ENCODE measurements at places on chromosomes 5 and 9. TPM values are rescaled to one million over a fixed set of nuclear protein-coding genes. Genes with fewer than 3 reads are reported as not detected.

The PTGDS gene
- 5.1 TPM for total RNA-seq

The TAS2R1 gene
- total RNA-seq = not detected

The STC2 gene
- total RNA-seq = not detected

The CNTNAP3 gene
- total RNA-seq = not detected

The LTC4S gene
- total RNA-seq = 8.1 TPM

DNA sequence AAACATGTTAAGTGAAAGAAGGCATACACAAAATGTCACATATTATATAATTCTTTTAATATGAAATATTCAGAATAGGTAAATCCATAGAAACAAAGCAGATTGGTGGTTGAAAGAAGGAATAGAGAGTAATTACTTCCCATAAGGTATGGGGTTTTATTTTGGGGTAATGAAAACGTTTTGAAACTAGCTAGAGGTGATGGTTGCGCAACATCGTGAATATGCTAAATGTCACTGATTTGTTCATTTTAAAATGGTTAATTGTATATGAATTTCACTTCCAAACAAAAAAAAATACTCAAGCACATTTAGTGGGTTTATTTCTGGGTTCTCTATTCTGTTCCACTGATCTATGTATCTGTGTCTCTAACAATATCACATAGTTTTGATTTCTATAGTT lies 12.0 kb upstream of the FSTL4 start:
- H3K4me3 ChIP-seq = no peak overlapping the region
- H3K27me3 ChIP-seq = no peaks in the 10 kb centered on the region
- no peak overlapping the region for H3K27ac ChIP-seq
- no peak for DNase-seq

- DNase-seq = no peak
- H3K27ac ChIP-seq = no peak overlapping the region
- no peaks in the 10 kb centered on the region for H3K4me1 ChIP-seq
- H3K27me3 ChIP-seq = no peaks in the 10 kb centered on the region
These were observed 171.2 kb upstream of the KIF2A start for GRCh38 chr5:62134811-62135210.

DNA sequence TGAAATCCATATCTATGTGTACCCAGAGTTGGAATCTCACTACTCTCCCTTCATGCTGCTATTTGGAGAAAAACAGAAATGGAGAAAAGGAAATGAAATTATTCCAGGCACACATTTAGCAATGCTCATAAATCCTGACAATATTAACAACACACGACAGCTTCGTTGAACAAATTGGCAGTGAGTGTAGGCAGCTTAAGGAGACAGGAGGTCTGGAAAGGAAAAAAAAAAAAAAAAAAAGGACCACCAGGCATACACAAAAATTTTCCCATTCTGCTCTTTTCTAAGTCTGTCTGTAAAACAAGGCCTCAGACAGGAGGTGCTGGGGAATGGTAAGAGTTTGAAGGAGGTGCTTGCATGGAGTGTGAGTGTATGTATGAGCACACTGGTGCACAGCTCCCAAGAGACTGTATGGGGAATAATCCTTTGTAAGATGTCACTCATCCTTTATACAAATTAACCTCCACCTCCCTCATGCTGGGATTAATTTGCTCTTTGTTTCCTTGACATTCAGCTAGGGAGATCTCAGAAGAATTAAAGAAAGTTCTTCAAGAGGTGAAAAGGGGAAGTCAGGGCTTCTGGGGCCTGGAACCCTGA lies 78.9 kb downstream of the ASTN2 start:
- H3K27me3 ChIP-seq = no peaks in the 10 kb centered on the region
- H3K4me1 ChIP-seq = no peaks in the 10 kb centered on the region
- no peak overlapping the region for H3K27ac ChIP-seq
- no peak overlapping the region for H3K4me3 ChIP-seq
- DNase-seq = no peak

DNA sequence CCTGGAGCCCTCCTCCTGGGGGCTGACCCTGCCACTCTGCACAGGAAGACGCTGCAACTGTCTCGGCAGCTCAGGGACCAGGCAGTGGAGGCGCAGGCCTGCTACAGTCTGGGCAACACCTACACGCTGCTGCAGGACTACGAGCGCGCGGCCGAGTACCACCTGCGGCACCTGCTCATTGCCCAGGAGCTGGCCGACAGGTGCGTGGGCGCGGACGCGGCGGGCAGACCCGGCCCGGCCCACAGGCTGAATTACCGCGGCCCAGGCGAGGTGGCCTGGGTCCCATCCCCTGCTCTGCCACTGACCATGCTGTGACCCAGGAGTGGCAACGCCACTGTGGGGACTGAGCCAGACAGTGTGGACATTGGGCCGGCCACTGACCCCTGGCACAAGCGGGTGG lies 11.2 kb downstream of the GPSM1 start:
- H3K36me3 ChIP-seq = no peaks in the 10 kb centered on the region
- H3K4me1 ChIP-seq = no peaks in the 10 kb centered on the region
- DNase-seq = no peak
- H3K4me3 ChIP-seq = no peak overlapping the region
- no peaks in the 10 kb centered on the region for H3K27me3 ChIP-seq

GRCh38 chr9:72596451-72597180 lies 75.2 kb downstream of the TMC1 start:
- peaks cover 7% of the 10 kb centered on the region for H3K4me1 ChIP-seq
- no peaks in the 10 kb centered on the region for H3K27me3 ChIP-seq
- no peak overlapping the region for H3K4me3 ChIP-seq
- H3K36me3 ChIP-seq = no peaks in the 10 kb centered on the region

- H3K36me3 ChIP-seq = no peaks in the 10 kb centered on the region
- H3K4me3 ChIP-seq = no peak overlapping the region
- no peak overlapping the region for H3K27ac ChIP-seq
- H3K27me3 ChIP-seq = peaks cover 4% of the 10 kb centered on the region
- no peak for DNase-seq
These were observed 6.6 kb downstream of the SAXO1 start for GRCh38 chr9:19026375-19026774.

DNA sequence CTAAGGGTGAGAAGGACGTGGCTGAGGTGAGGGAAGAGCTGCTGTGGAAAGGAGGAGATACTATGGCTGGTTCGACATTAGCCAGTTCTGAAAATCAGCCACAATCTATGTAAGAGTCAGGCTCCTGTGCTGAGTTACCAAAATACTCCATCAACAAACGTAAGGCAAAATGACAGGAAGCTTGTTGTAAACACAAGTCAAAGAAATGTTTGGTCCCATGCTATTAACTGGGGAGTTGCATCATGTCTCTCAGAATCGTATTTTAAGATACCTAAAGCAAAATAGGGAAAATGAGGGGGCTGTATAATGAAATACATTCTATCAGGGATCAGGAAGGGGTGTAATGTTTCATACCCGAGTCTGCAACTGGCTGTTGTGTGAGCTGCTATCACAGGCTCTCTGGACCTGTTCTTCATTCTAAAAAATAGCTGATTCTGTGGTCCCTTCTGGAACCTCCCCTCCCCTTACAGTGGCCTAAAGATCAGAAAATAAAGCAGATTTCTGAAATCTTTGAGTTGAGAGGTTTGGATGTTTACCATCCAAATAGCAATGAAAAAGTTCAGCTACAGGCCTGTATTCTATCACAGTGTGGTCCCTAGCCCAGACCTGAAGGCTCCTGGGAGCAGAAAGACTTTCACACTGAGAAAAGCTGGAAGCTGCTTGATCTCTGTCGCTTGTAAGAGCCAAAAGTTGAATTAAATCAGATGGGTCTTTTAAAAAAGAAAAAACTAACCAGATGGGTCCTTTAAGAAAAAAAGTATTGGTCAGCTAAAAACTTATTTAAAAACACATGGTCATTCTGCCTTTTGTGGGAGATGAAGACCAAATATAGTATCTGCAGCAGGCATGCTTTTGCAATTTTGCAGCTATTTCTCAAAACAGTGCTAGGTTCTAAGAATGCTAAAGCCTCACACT lies 97.8 kb upstream of the SMC5 start:
- DNase-seq = no peak
- no peaks in the 10 kb centered on the region for H3K27me3 ChIP-seq
- H3K36me3 ChIP-seq = no peaks in the 10 kb centered on the region
- H3K4me1 ChIP-seq = no peaks in the 10 kb centered on the region

DNA sequence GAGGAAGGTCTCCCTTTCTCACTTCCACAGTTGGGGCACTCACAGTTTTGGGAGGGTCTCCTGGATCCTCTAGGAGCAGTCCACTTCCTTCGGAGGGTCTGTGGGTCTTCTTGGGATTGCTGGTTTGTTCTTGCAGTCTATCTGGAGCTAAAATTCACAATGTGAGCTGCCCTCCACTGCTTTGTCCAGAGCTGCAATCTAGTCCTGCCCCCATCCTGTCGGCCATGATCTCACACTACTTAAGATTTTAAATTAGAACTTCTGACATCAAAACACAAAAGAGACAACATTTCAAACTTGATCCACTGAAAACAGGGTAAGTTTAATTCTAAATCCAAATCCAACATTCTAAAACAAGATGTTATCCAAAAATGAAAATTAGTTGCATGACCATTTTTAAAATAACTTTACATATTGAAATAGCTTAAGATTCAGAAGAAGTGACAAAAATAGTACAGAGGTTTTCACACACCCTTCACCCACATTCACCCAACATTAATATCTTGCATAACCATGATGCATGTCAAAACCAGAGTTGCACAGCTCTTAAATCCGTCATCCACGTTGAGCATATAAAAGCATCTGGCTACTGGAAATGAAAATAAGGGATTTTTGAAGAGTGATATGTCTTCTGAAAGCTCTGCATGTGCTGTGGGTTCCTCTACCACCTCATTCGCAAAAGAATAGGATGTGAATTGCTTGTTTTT lies 113.7 kb upstream of the EPB41L4A start:
- no peak overlapping the region for H3K27ac ChIP-seq
- no peaks in the 10 kb centered on the region for H3K36me3 ChIP-seq

DNA sequence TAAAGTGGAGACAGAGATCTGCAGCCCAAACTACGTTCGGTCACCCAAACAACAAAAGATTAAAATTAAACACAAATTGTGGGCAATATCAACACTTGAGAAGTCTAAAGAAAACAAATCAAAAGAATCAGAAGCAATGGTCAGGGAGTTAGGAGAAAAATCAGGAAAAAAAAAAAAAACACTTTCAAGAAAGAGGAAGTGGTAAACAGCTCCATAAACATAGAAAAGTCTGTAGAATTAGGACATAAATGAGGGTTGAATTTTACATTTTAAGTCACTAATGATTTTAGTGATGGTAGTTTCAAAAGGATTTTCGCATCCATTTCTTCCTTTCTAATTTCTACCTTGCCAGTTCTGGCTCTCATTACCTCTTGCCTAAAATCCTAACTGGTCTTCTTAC lies 10.1 kb downstream of the RNF145 start:
- H3K4me3 ChIP-seq = no peak overlapping the region
- H3K36me3 ChIP-seq = peaks cover 22% of the 10 kb centered on the region
- no peak for DNase-seq

GRCh38 chr9:13186091-13186490 lies 93.4 kb downstream of the MPDZ start:
- H3K4me3 ChIP-seq = no peak overlapping the region
- no peaks in the 10 kb centered on the region for H3K27me3 ChIP-seq
- no peak for DNase-seq
- H3K4me1 ChIP-seq = no peaks in the 10 kb centered on the region

DNA sequence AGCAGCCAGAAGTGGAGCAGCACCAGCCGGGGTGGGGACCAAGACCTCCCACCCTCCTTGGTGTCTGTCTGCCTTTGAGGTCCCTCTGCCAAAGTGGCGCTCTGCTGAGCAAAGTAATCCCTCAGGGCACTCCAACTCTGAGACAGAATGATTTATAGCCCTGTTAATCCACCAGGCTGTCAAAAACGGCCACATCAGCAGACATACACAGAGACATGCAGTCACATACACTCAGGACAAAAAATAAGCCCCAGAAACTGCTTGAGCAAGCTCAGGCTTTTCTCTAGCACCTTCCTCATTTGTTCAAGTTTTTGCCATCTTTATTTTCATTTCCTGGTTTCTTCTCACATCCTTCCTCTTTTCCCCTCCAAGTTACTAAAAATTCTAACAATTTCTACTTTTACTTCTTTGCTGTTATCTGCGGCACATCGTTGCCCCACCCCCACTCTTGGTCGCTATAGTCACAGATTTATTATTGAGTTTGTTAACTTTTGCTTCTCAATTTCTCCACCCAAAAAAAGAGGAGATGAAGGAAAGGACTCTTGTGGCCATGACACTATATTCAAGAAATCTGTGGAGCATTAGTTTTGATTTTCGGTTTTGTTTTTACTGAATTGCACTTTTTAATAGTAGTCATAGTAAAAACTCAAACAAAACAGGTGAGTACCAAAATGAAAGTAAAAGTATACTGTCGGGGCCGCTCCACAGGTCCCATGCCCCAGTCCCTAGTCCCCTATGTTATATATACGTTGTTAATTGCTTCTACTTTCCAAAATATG lies 17.4 kb upstream of the ADRB2 start:
- H3K36me3 ChIP-seq = no peaks in the 10 kb centered on the region
- H3K4me3 ChIP-seq = peak overlapping the region; percentile 80
- DNase-seq = peak; percentile 50
- H3K27me3 ChIP-seq = no peaks in the 10 kb centered on the region

DNA sequence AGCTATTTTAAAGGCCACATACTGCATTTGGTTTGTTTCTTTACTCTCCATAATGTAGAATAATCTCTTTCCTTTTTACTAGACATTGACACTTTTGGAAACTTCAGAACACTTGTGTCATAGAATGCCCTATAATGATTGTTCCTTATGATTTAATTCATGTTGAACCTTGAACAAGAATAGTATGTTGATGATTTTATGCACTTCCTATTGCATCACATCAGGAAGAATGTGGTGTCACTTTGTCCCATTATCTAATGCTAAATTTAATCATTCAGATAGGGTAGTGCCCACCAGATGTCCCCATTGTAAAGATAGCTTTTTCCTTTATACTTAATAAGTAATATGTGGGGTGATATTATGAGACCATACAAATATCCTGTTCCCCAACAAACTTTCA lies 19.4 kb upstream of the DEPDC1B start:
- H3K27ac ChIP-seq = no peak overlapping the region
- H3K36me3 ChIP-seq = no peaks in the 10 kb centered on the region
- no peaks in the 10 kb centered on the region for H3K27me3 ChIP-seq
- no peaks in the 10 kb centered on the region for H3K4me1 ChIP-seq
- no peak overlapping the region for H3K4me3 ChIP-seq
- no peak for DNase-seq

GRCh38 chr9:127887792-127888191 lies 10.3 kb upstream of the AK1 start:
- H3K36me3 ChIP-seq = peaks cover 51% of the 10 kb centered on the region
- H3K4me3 ChIP-seq = no peak overlapping the region
- no peak for DNase-seq
- H3K27me3 ChIP-seq = no peaks in the 10 kb centered on the region
- H3K4me1 ChIP-seq = no peaks in the 10 kb centered on the region
- no peak overlapping the region for H3K27ac ChIP-seq

DNA sequence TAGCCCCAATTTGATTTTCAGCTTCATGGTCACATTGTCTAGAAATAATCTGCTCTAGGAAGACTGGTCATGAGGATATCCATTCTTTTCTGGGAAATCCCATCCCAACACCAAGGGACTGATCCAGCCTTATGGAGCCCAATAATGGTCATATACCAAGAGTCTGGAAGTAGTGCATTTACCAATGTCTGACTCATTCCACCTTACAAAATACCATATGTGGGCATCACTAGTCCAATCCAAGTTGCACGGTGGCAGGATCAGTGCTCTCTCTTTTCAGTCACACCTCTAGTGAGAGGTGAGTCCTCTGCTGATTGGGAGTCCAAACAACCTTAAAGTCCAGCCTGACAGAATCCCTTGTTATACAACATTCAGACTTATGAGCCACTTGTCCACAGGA lies 73.7 kb downstream of the FEM1C start:
- H3K4me3 ChIP-seq = no peak overlapping the region
- no peak for DNase-seq
- H3K36me3 ChIP-seq = no peaks in the 10 kb centered on the region
- no peak overlapping the region for H3K27ac ChIP-seq
- H3K4me1 ChIP-seq = no peaks in the 10 kb centered on the region
- no peaks in the 10 kb centered on the region for H3K27me3 ChIP-seq

GRCh38 chr5:142874540-142874939 lies 104.4 kb downstream of the ARHGAP26 start:
- no peaks in the 10 kb centered on the region for H3K27me3 ChIP-seq
- no peak for DNase-seq
